ENCODE measurements at places on chromosomes 6 and 20.

GRCh38 chr6:130873746-130874145 lies 46.5 kb downstream of the SMLR1 start:
- DNase-seq = no peak

GRCh38 chr6:53877151-53877550 lies 82.3 kb downstream of the LRRC1 start:
- DNase-seq = no peak

DNA sequence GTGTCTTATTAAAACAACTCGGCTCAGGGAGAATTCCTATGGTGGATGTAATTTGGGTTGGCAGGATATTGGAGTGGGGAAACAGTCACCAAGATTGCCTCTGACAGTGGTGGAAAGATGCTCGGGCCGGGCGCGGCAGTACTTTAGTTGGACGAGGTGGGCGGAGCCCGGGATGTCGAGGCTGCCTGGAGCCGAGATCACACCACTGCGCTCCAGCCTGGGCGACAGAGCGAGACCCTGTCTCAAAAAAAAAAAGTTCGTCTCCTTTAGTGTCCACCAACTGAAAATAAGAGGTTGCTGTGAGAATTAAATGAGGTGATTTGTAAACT lies 621 bp downstream of the NOL7 start:
- DNase-seq = peak; percentile 6

DNA sequence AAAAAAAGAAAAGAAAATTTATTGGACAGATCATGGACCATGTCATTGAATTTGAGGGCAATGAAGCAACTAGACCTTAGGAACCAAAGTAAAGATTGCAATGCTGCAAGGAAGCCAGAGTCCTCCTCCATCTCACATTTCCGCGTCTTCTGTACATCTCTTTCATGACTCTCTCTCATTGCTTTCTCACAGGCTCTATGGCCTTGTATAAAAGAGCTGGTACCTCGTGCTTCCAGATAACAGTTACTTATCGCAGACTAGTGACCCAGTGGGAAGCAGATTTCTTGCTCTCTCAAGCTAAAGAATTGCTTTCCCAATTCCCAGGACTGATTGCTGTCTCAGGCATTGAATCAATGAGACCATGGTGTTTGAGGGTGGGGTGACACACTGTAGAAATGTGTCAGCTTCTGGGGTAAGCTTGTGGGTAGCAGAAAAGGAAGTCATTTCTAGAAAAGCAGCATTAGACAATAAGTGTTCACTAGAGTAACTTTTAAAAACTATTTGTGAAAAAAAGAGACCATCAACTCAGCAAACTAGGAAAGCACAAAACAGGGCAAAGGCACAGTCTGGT lies 635.3 kb downstream of the UTRN start:
- DNase-seq = no peak

GRCh38 chr6:144360401-144360800 lies 75.3 kb downstream of the UTRN start:
- no peak for DNase-seq

DNA sequence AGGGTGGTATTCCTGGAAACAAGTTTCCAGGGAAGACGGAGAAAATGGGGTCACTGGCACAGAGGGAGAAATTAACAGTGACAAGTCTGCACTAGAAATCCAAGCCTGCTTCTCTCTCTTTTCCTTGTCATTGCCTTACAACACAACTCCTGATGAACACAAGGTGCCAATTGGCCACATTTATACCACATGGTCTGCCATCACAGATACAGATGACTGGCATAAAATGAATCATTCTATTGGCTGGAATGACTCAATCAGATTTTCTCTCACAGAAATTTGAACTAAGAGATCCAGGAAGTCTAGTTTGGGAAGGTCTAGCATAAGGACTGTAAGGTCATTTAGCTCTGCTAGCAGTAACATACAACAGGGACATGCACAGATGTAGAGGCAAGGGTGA lies 190.3 kb downstream of the LINC00237 start:
- DNase-seq = no peak

GRCh38 chr20:8433291-8433690 lies 301.2 kb downstream of the PLCB1 start:
- no peak for DNase-seq

GRCh38 chr20:57995381-57995977 lies 233.0 kb downstream of the ANKRD60 start:
- DNase-seq = no peak

DNA sequence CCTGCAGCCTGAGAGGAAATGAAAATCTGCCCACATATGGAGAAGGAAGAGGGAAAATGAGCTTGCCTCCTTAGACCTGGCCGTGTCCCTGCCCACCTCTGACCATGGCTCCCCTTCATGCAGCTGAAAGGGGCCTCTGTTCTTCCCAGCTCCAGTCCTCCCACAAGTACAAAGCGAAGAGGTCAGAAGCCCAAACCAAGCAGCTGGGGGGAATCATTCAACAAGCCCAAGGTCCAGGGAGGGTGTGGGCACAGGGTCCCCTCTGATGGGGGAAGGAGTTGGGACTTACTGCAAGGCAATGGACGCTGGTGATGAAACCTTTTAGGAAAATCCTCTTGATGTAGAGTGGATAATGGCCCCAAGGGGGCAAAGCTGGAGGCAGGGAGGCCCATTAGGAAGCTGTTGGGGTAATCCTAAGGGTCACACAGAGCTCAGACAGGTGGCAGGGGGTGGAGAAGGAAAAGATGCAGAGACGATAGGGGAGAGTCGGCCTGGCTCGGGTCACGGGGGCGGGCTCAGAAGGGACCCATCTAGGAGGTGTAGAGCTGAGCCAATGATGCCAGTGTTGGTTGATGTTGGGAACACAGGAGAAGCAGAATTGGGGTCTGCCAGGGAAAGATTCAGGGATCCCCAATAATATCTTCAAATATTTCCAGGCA lies 16.1 kb upstream of the GRM4 start:
- no peak for DNase-seq

DNA sequence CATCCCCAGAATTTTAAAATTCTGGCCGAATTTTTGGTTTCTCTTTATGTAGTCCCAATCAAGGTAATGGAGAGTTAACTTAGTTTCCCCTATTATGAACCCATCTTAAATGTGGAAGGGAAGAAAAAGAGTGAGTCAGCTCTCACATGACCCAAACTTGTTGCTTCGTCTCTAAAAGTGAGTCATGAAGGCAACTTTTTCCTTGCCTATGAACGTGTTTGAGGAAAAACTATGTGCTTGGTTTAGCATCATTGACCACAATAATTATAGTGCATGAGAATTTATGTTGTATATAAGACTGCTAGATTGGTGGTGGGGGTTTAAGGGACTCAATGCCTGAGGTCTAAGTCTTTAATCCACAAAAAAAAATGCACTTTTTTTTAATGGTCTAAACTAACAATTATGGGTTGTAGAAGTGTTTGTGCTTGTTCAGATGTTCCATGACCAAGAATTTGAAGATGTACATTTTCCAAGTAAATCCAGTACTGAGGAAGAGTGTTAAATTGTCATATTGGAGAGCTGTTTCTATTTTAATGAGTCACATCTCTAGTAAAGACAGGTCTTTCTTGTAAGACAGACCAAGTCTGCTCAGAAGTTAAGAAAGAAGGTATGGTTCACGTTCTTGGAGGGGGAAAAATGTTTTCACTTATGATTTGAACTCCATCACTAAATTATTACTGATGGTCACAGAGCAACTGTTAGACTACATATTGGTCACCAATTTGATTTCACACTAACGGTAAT lies 409.9 kb upstream of the MARCKS start:
- no peak for DNase-seq

GRCh38 chr6:51108563-51109234 lies 290.0 kb downstream of the TFAP2B start:
- no peak for DNase-seq

DNA sequence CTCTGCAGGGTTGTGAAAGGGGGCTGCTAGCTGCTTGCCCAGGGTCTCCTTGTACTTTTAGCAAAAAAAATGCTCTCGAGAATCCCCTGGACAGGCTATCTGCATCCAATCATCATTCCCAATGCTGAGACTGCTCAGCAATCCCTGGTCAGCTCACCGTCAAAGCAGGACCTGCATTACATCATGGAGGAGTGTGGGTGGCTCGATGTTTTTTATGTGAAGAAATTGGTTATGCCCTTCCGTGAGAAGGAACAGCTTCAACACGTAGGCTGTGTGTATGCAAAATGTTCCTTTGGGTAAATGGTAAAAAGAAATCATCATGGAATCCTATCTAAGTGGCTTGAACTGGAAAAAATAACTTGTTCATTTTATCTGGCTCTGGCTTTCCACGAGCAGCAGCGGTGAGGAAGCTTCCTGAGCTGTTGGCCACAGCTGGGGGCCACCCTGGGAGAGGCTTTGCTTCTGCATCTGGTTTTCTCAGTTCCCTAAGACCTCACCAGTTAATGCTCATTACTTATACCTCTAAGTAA lies 111.4 kb downstream of the FYN start:
- DNase-seq = peak; percentile 17

GRCh38 chr6:151002491-151002935 lies 137.0 kb downstream of the MTHFD1L start:
- no peak for DNase-seq

- no peak for DNase-seq
Measured at GRCh38 chr20:46717818-46718541, 8.5 kb downstream of the SLC2A10 start.

- no peak for DNase-seq
Measured at GRCh38 chr6:169045486-169045885, 208.2 kb downstream of the THBS2 start.

DNA sequence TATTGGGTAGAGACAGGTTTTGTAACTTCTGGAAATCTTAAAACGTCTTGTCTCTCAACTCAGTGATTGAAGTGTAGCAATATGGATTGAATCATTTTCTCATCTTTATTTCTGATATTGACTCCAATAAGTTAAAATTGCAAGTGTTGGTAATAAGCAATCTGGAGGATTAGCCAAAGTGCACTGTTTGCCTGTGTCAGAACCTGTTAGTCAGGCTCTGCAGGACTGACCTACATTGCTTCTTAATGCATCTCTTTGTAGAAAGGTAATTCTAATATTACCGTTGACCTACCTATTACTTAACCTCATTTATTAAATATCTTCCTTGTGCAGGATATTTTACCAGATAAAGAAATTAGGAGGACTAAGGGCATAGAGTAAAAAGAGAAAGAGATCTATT lies 484.0 kb upstream of the CITED2 start:
- no peak for DNase-seq

DNA sequence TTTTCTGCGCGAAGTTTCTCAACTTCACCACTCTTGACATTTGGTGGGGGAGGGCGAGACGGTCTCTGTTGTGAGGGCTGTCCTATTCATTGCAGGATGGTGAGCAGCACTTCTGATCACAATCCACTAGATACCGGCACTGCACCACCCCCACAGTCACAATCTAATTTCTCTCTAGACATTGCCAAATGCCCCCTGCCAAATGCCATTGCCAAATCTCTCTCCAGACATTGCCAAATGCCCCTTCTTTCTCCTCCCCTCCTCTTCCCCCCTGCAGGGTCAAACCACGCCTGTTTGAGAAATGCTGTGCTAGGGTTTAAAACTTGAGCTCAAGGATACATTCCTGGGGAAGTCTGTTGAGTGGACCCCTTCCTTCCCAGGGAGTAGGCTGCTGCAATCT lies 603.5 kb upstream of the CDH4 start:
- DNase-seq = no peak

Data from bone marrow (tissue), 2 donors.